NCI-H2227 treated with DMSO at 0.1 percent for 48 hours (cell line): ENCODE measurements at places on chromosomes 2 and 18.

- DNase-seq: no peak
Measured at GRCh38 chr2:127658146-127658545, 12.2 kb downstream of the GPR17 start.

GRCh38 chr2:25259737-25260124 lies 82.0 kb downstream of the DNMT3A start:
- DNase-seq: no peak

DNA sequence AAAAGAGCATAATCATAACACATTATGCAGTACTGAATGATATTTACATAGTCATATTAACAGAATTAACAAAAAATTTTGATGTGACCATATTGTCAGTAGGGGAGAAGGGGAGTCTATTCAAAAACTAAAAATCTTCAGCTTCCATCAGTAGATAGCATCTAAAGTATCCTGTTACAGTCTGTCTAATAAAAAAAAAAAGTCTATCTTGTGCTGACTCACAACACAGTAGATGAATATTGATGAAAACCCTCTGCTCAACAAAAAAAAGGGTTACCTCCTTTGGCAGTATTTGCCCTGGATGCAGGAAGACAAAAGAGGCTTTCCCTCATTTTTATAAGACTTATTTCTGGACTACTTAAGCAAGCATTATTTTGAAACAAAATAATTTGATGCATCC lies 27.3 kb downstream of the GRB14 start:
- no peak for DNase-seq

GRCh38 chr2:128726236-128726635 lies 407.6 kb upstream of the HS6ST1 start:
- DNase-seq: no peak

DNA sequence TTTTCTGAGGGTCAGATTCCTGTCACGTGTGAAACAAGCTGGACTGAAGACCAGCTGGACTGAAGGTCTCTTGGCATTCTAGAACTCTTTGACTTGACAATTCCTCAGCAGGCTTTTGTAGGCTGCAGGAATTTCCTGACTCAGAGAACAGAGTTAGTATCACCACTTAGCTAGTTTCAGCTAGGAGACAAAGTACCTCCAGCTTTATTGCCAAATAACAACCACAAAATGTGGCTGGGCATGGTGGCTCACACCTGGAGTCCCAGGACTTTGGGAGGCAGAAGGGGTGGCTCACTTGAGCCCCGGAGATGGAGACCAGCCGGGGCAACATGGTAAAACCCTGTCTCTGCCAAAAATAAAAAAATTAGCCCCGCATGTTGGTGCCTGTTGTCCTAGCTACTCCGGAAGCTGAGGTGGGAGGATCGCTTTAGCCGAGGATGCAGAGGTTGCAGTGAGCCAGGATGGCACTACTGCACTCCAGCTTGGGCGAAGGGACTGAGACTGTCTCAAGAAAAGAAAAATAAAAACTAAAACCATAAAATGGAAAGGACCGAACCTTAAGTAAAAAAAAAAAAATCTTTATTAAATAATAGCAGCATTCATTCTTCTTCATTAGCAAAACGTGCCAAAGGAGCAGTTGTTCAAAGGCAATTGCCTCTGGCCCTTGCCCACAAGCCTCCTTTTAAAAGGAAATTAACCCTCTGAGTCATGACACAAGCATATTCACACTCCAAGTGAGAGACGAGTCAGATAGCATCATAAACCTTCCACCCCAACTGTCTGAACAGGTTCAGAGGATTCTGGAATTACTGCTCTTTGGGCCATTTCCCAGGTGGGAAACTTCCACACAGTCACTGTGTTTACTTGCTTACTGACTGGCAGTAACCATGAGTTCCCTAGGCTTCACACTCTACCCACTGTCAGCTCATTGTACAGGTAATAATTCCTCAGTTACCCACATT lies 88.9 kb downstream of the MYL12B start:
- DNase-seq: no peak

DNA sequence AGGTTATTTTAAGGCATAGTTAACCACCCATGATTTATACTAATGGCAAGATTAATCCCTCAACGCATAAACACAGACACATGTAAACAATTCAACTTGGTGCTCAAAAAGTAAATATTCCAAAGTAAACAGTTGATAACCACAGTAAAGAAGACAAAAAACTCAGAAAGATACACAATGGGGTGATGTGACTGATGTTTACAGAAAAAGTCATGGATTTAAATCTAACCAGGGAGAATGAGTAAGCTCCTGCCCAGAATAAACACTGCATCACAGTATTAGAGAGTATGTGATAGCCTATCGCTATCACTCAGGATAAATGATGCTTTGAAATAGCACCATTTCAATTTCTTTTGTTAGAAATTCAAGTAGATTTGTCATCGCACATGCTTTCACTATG lies 49.3 kb downstream of the HIBCH start:
- no peak for DNase-seq

DNA sequence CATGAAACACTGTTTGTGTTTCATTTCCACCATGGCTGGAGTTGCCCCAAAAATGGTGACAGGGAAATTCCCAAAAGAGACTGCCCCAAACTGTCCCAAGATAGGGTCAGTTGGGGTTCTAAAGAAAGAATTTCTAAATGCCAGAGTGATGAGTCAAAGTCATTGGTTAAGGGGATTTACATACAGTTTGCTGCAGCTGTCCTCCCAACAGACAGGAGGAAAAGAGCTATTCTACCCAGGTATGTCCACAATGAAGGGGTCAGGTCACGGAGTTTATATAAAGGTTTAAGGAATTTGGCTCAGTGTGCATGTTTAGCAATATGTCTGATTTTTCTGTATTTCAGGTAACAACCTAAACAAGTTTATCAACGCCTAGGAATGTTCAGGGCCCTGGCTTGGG lies 344.1 kb downstream of the TDRD15 start:
- no peak for DNase-seq

- no peak for DNase-seq
Measured at GRCh38 chr18:65815506-65815905, 64.7 kb downstream of the CDH7 start.

GRCh38 chr2:152730591-152731333 lies 12.3 kb downstream of the ARL6IP6 start:
- no peak for DNase-seq

DNA sequence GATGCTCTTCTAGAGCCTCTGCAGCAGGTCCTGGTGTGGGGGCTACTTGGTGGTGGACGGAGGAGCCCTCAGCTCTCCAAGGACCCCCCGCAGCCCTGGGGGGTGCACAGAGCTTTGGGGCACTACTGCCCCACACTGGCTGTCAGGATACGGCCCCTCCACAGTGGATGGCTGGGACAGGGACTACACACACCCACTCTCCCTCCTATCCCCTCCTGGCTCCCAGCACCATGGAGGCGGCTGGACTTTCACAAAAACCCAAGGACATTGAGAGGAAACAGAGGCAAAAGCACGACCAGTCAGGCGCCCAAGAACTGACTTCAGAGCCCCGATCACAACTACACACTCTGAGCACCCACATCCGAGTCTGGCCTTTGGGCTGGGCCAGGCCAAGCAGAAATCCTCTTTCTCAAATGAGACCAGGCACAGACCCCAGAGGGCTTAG lies 12.6 kb downstream of the GPR35 start:
- DNase-seq: no peak

DNA sequence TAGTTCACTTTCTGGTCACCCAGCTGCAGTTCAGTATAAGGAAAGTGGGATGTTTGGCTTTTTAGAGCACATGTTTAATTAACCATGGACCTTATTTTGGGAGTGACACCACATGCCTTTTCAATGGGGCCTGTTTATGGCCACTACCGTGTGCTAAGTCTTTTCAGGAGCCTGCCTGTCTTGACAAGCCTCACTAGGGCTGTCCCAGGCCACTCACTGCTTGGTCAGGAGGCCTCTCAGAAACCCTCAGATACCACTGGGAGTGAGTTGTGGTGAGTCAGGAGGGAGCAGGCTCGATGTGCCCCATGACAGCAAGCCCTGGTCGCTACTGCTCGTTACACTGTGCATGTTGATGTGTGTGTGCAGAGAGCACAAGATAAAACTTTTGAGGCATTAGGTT lies 123.0 kb downstream of the MAP4K4 start:
- no peak for DNase-seq

DNA sequence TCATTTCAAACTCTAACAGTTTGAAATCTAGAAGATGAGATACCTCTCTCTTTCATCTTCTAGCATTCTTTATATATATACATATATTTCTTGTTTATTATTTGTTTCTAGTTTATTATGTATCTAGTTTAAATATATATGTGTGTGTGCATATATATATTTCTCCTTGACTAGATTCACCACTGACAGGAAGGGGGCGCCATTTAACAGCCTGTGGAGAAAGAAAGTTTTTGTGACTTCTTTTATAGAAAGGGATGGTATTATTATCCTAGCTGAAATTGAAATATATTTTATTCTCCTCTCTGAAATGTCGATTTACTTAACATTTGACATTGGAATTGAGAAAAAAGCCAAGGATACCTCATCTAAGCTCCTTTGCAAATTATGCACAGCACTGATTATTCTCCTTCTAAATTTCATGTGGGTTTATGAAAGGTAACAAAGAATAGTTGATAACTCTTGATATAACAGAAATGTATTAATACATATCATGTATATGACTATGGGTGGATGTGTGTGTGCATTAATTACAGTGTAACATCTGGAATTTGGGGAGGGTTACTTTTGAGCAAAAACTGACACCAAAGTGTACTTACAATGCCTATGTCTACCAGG lies 160.7 kb upstream of the NT5C1B start:
- DNase-seq: no peak

- DNase-seq: no peak
Measured at GRCh38 chr2:104866883-104867812, 13.2 kb downstream of the POU3F3 start.

DNA sequence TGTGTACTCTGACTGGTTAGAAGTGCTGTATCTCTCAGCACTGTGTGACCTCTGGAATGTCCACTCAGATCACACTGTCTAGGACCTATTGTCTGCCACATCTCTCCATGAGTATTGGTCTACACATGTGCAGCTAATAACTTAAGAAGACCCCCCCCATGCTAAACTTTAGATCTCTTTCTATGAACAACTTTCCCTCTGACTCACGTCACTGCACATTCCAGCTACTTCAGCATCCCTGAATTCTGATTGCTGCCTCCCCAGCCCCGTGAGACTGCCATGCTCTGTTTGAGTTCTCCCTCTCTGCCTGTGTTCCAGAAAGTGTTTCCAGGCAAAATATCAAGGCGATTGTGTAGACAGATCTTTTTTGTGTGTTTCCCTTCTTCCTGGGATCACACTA lies 41.8 kb downstream of the RAPGEF4 start:
- no peak for DNase-seq

GRCh38 chr2:181805228-181806038 lies 86.1 kb upstream of the ITPRID2 start:
- DNase-seq: no peak

GRCh38 chr2:95275151-95275515 lies 884 bp downstream of the PROM2 start:
- no peak for DNase-seq

GRCh38 chr18:68179811-68180210 lies 535.1 kb downstream of the TMX3 start:
- no peak for DNase-seq

DNA sequence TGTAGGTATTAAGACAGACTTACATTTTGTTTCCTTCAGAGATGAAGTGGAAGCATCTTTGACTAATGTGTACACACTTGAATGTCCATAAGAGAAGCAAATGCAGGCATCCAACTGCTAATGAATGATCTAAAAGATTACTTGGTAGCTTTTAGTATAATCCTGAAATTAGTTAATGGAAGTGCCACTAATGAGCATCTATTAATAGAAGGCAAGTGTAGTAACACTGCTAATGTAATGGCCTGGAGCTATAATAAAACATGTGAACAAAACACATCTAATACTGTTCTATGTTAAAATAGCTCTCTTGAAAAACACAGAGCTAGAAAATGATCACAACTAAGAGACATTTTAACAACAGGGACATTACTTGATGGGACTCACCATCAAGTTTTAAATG lies 225.3 kb downstream of the SLC8A1 start:
- DNase-seq: no peak

DNA sequence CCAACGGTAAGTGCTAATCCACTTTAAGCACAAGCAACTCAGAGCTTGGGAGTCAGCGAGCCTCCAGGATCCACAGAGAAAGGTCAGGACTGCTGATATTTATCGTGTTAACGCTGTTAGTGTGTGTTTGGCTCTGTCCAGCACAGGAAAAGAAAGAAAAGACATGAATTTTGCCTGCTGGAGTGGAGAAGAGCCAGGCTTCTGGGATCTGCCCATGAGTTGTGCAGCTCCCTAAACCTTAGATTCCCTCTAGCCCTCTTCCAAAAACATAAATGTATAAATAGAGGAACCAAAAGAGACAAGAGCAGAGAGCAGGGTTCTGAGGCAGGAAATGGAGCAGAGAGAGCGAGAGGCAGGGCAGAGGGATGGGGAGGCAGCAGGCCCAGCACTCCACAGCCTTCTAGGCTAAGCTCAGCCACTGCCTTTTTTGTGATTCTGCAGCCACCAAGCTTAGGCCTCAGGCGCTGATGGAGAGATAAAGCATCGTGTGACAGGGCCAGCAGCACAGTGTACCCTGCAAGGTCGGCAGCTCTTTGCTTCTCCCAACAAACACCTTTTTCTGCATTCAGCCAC lies 14.5 kb upstream of the MAT2A start:
- DNase-seq: peak; percentile 47

DNA sequence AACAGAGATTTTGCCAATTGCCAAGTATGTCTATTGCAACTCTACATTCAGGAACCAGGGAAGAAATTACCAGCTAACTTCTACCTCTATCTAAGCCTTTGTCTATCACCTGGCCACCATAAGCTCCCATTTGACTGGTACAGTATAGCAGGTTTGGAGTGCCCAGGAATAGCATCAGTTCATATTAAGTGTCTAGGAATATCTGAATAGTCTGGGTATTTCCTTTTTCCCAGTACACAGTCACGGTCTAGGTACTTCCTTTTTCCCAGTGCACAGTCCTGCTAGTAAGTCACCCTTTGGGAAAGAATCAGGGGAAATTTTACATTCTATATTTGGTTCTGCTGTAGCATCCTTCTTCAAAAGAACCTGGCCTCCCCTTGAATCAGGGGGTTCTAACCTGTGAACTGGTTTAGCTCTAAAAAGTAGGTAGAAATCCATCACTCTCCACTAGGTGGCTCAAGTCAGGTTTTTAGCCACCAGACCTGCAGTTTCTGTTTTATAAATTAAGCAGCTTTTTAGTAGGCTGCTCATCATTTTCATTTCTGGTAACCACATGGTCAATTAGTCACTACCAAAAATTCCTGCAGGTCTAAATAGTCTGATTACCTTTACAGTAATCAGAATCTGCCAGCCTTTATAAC lies 49.3 kb upstream of the DNAJC10 start:
- DNase-seq: no peak
